SK-N-SH treated with all-trans-retinoic acid at 6 μM for 48 hours (cell line): ENCODE measurements at places on chromosomes 7 and 10.

DNA sequence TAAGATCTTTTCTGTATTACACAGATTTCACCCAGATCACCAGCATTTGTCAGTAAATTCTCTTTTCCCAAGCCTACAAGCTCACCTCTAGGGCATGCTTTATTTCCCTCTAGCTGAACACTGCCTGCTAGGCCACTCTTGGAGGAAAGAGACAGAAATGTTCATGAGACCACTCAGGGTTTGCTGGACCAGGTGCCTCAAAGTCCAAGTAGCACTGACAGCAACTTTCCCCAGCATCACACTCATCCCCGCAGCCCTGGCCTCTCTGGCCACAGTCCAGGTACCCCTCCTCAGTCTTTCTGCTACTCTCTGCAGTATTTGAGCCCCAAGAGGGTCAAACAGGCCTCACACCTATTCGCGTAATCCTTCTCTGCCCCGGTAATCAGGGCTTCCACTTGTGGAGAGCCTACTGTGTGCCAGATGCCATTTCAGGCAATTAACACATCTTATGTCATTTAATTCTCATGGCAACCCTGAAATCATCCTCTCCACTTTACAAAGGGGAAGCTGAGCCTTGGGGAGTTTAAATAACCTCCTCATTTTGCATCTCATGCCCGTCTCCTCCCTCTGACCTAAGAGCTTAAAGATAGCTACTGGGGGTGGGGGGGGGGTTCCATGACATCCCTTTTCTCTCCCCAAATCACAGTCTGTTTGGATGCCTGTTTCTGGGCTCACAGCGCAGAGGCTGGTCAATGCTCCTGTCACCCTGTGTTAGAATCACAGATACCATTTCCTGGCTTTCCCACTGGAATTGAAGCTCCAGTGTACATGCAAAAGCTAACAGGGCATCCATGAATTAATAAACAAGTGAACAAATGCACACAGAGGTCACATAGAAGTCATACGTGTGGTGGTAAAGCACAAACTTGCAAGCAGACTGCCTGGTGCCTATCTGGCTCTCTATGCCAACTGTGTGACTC lies 88.5 kb downstream of the PRLHR start:
- no peak for ATAC-seq

- ATAC-seq = no peak
Observed at GRCh38 chr7:646951-647350, 79.5 kb upstream of the DNAAF5 start.

GRCh38 chr10:62895063-62895462 lies 78.9 kb upstream of the EGR2 start:
- no peak for ATAC-seq

GRCh38 chr10:5406918-5407317 lies 2.3 kb upstream of the TUBAL3 start:
- no peak for ATAC-seq

DNA sequence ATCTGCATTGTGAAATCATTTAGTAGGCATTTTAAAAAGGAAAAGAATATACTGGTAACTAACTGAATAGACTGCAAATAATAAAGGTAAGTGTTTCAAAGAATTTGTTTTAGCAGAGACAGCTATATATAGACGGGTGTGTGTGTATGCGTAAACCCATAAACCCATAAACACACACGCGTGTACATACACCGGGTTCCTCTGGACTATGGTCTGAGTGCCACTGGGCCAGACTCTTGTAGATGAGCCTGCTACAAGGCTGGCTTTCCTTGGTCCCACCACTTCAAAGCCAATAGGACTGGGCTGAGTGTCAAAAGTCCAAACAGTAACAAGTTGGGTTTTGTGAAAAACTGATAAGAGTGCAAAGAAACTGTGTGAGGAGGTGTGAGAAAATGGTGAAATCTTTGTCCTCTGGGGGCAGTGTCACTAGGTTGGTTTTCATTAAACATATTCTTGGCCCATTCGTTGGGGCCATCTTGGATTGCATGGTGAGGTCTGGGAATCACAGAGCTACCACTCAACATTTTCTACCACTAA lies 39.8 kb downstream of the GNA12 start:
- ATAC-seq = no peak

DNA sequence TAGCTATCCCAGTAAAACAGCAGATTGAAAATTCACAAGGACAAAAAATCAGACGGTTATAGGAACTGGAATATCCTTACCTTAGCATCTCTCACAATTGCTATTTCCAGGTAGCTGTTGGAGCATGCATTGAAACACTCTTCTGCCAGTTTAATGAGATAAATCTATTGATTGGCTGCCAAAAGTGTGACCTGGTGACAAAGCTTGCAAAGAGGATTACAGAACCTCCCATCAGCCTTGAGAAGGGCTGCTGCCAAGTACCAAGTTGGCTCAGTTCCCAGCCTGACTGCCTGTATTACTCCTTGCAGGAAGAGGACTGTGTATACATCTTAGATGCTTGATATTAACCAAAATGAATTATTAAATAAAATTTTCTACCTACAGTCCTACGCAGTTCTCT lies 5.1 kb downstream of the PRLHR start:
- peak; percentile 58; the same call in 2 of the 3 replicates for ATAC-seq

- ATAC-seq = no peak
Observed at GRCh38 chr7:16918288-16918895, 36.6 kb upstream of the AGR3 start.

GRCh38 chr7:116661865-116662264 lies 10.1 kb upstream of the MET start:
- ATAC-seq = no peak

DNA sequence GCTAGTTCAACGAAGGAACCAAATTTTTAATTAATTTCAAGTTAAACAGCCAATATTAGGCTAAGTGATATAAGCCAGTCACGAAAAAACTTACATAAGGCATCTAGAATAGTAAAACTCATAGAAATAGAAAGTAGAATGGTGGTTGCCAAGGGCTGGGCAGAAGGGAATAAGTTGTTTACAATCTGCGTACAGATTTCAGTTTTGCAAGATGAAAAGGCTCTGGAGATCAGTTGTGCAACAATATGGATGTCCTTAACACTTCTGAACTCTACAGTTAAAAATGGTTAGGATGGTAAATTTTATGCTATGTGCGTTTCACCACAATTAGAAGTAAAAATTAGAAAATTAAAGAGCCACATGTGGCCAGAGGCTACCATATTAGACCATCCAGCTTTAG lies 13.3 kb downstream of the SCRN1 start:
- ATAC-seq = peak; percentile 20; the same call in 2 of the 3 replicates

GRCh38 chr10:59234816-59235429 lies 58.5 kb downstream of the PHYHIPL start:
- ATAC-seq = peak; percentile 66

DNA sequence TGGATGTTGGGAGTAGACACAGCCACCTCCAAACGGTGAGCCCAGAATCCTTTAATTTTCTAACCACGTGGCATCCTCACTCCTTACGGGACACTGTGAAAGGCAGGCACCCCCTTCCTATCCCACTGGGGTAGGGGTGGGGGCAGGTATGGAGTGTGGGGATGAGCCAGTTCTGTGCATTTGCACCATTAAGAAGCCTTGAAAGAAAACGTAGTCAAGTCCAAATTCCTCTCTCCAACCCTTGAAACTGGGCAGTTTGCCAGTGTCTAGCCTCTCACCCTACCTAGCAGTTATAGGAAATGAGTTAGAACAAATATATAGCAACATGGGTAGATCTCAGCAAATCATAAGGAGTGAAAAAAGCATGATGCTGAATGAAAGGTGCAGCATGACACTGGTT lies 92.4 kb upstream of the LEP start:
- ATAC-seq = no peak
